Stimulated activated CD4-positive, alpha-beta T cell treated with anti-CD3 and anti-CD28 coated beads, Interleukin-12 subunit alpha, Interleukin-12 subunit beta, amount 100 ng/mL, for 4 hours (primary cell): ENCODE measurements at places on chromosomes 3 and 15.

- no peak for DNase-seq
Observed at GRCh38 chr3:194773771-194774455, 88.2 kb downstream of the FAM43A start.

DNA sequence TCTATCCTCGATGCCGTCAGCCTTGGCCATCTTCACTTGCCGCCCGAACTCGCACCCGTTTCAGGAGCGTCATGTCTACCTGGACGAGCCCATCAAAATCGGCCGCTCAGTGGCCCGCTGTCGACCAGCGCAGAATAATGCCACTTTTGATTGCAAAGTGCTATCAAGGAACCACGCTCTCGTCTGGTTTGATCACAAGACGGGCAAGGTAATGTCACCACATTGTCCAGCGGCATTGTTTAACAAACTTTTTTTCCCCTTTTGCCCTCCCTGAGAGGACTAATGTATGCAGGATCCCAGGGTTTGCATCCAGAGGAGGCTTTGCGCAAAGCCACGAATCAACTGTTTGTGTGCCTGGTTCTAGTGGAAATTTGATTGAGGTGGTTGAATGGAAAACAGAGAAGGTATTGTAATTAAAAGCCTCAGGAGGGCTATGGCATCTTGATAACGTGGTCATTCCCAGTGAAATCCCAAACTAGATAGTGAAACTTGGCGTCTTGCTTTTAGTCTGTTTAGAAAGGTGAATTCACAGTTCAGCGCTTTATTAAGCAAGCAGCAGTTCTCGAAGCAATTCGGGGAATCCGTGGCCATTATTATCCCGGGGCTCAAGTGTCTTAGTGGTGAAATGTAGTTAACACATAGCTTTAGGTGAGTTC is 1.7 kb downstream of the SLMAP start:
- no peak for DNase-seq

DNA sequence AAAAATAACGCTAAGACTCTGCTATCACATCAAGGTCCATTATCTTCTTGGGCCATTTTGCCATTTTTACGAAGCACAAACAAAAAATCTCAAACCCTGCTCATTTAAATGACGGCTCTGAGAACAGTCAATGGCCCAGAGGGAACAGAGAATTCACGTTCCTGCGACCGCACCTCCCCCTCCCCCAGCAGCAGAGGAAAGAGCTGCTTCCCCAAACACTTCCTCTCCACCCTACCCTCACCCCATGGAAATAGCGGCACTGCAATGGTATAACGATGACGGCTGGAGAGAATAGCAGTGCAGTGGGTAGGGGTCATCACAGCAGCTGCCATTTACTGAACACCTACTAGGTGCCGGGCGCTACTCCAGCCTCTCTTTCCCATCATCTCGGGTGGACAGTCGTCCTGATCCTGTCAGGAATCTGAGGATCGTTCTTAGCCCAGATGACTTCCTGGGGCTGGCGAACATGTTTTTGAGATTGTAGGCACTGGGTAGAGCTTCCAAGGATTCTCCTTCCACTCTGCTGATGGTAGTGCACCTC is 113.3 kb downstream of the IQSEC1 start:
- no peak for DNase-seq

DNA sequence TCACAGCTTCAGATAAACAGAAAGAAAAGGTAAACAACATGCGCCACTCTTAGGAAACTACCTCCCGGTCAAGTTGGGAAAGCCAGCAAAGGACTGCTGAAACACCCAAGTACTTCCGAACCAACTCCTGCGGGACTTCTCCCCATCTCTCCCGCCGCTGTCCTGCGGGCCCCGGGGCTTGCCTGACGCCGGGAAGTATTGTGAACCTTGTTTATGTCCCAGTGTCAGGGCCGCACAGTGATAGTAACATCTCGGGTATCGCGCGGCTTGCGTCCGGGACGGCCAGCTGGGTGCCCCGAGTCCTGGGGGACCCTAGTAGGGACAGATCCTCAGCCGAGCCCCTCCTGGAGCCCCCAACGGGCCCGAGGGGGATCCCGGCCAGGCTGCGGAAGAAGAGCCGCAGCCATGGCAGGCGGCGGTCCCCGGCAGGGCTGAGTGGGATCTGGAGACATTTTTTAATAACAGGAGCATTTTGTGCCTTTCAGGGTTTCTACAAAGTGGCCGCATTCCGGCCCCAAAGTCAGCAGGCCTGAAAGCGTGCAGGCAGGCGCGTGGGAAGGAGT is 756 bp downstream of the CLPX start:
- peak; percentile 16 for DNase-seq

DNA sequence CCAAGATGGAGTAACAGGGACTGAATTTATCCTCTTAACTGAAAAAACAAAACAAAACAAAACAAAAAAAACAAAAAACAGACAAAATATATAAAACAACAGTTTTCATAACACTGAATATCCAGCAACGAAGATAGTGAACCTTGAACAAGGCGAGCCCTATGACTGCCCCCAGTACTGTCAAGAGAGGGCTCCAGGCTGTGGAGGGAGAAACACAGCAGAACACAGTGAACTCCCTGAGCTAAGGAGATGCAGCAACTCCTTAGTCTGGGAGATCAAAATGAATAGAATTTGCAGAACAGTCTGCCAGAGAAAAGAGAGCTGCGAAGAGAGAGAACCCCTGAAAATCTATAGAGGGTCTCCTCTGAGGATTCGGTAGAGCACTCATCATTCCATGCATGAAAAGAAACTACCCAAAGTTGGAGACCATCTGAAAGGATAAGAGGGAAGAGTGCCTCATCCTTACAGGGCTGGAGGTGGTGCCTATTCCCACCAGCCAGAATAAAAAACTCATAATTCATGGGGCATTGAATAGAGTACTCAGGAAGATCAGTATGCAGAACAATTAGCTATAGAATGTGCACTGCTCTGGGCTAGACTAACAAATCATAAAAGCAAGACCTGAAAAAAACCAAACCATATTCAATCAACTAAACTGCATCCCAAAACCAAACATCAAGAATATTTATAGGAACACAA is 101.8 kb downstream of the FRMD4B start:
- no peak for DNase-seq

GRCh38 chr15:77506311-77507142 is 85.8 kb downstream of the HMG20A start:
- DNase-seq = no peak

DNA sequence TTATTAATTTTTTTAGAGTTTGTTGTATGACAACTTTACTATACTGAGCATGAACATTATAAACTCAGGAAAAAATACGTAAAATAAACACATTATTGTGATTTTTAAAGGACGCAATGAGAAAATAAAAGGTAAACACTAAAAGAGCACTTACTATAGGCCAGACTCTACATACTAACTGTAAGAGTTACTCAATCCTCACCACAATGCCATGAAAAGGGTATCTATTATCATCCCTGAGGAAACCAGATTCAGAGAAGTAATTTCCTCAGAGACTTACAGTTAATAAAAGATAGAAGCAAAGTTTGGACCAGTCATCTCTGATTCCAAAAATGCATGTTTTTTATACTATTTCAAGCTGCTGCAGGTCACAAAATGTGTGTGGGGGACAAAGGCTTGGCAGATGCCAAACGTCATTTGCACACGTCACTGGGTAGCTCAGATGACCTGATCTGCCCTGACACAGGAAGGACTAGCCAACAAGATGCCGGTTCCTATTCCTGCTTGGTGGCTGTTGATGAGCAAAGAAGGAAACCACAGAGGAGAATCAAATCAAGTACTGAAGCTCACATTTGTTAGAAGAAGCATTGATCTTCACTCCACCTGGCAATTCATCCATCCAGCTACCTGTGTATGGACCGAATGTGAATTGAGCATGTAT is 42.3 kb downstream of the KLHL6 start:
- no peak for DNase-seq

GRCh38 chr3:59056706-59057105 is 6.9 kb upstream of the CFAP20DC start:
- DNase-seq = no peak

DNA sequence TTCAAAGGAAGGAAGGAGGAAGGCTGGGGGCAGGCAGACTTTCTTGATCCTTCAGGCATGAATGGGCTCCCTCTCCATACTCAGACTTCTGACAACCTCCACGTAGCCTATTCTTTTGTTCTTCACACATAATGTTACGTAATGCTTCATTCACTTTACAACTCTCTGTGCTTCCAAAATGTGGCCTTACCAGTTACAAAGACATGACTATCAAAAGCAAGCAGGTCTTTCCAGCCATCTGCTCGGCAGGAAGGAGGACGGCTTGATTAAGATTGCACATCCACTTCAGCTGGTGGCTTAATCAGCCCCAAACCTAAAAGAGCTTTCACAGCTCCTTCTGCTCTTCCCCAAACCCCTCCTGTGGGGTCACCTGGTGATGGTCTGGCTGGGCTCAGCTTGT is 263.2 kb downstream of the XXYLT1 start:
- no peak for DNase-seq

- DNase-seq = no peak
Observed at GRCh38 chr15:64478863-64479262, 18.5 kb downstream of the ZNF609 start.

GRCh38 chr3:45665101-45665572 is 24.1 kb upstream of the SACM1L start:
- no peak for DNase-seq

GRCh38 chr3:115380883-115381572 is 233.9 kb upstream of the ZBTB20 start:
- no peak for DNase-seq

GRCh38 chr3:83877910-83878309 is 1080.9 kb upstream of the CADM2 start:
- DNase-seq = no peak

GRCh38 chr15:95868450-95868849 is 462.1 kb upstream of the NR2F2 start:
- no peak for DNase-seq

DNA sequence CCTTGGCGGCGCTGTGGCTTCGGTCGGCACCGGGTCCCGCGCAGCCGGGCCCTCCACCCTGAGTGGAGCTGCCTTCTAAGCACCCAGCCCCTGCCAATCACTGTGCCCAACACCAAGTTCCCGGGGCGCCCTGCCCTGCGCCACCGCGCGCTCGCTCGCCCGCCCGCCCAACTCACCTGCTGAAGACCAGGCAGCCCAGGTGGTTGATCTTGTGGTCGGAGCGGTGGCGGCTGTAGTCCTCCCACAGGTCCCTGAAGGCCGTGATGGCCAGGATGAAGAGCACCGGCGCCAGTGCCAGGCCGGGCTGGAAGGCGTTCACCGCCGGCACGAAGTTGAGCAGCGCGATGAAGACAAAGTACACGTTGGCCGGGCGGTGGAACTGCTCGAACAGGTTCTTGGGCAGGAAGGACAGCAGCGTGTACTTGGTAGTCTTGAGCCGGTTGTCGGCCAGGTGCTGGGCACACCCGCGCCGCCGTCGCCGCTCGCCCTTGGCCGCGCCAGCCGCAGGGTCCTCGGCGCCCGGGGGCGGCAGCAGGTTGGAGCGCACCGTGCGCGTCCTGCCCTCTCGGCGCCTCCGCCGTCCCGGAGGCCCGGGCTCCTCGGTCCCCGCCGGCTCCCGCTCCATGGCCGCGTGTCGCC is 536 bp downstream of the ATP10A start:
- peak; percentile 53 for DNase-seq

GRCh38 chr15:85913461-85913860 is 118.7 kb upstream of the KLHL25 start:
- DNase-seq = no peak

GRCh38 chr3:103785537-103785936 is 1350.7 kb downstream of the ZPLD1 start:
- DNase-seq = no peak

DNA sequence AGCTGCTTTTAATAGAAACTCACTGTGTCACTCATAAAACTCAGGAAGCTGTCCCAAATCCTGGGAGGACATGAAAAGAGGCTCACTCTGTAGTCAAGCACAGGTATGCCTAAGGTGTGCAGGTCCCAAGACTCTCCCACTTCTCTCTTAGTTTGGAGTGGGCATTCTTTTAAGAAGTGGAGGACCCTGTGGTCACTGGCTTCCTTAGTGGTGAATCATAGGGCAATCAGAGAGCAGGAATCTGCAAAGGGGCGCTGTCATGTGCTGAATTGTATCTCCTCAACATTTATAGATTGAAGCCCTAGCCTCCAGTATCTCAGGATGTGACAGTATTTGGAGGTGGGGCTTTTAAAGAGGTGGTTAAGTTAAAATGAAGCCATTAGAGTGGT is 47.2 kb upstream of the ZBTB38 start:
- no peak for DNase-seq

DNA sequence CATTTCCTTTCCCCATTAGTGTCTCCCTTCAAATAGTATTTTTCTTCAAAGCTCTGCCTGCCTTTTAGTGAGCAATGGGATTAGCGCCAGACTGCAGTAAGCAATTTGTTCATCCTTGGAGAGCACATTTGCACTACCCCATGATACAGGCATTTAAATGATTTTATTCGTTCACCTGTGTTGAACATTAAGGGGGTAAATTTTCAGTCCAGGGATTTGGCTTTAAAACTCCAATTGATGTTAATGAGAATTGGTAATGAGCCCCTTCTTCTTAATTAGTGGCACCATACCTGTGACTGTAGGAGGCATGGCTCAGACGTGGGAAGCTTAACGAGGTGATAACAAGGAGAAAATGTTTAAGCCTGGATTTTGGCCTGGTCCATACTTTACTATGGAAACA is 161.4 kb upstream of the NANOGP8 start:
- no peak for DNase-seq

- no peak for DNase-seq
Observed at GRCh38 chr3:129954514-129954913, 20.0 kb upstream of the TRH start.

GRCh38 chr3:50848308-50848707 is 173.6 kb downstream of the DOCK3 start:
- no peak for DNase-seq

DNA sequence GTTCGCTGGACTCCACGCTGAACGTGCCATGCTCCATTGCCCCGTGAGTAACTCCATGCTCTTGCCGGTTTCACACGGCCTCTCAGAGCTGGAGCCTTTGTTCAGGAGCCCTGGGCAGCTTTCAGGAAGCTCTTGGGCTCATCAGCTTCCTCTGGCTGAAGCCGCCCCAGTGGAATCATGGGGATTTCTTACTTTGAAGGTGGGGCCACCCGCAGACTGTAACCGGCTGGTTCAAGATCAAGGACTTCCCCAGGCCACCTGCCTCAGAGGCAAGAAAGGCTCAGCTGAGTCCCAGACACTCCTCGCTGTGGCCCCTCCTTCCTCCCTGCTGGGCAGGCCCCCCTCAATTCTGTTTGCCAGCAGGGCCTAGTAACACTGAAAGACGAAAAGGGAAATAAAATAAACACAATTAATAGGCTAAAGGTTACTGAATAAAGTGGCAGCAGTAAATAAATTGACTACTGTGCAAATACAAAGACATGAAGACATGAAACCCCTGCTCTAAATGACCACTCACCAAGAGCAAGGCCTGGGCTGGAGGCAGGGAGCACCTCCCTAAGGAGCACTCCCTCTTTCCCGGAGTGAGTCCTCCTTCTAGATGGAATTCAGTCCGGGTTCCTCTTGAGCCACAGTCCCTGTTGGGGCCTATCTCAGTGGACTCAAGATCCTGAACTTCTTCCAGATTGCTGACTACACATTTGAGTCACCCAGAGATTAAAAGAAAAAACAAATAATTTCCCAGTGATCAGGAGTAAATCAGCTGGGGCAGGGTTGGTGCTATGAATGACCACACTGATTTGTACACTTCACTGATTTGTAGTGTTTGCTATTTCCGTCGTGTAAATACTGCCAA is 51.0 kb downstream of the ZDHHC19 start:
- no peak for DNase-seq

- no peak for DNase-seq
Observed at GRCh38 chr15:91110407-91110806, 10.3 kb downstream of the SV2B start.

GRCh38 chr3:23301819-23302218 is 98.7 kb downstream of the UBE2E2 start:
- no peak for DNase-seq

- no peak for DNase-seq
Observed at GRCh38 chr3:109057056-109057455, 60.9 kb downstream of the MORC1 start.
